Globus pallidus (tissue), 1 donor: ENCODE measurements at places on chromosomes 1 and 21.
A peak's percentile ranks its signal among the peaks of the same experiment; 100 is the strongest.

DNA sequence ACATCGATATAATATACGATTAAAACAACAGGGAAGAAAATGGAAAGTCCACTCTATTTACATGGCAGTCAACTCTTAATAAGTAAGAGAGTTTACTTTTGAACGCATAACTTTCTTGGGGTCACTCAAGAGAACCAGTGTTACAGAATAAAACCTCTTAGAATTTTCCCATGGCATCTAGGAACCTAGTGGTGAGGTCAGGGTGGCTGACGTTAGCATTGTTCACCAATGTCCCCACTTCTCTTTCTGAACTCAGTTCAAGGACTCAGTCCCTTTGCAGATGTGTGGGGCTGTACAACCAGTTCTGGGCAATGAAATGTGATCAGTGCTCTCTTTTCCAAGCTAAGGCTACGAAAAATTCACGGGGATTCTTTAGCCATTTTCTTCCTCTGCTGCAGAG is 2.6 kb upstream of the RNF2 start:
- DNase-seq = no peak

GRCh38 chr1:10961300-10961833 is 51.1 kb upstream of the TARDBP start:
- DNase-seq = no peak

DNA sequence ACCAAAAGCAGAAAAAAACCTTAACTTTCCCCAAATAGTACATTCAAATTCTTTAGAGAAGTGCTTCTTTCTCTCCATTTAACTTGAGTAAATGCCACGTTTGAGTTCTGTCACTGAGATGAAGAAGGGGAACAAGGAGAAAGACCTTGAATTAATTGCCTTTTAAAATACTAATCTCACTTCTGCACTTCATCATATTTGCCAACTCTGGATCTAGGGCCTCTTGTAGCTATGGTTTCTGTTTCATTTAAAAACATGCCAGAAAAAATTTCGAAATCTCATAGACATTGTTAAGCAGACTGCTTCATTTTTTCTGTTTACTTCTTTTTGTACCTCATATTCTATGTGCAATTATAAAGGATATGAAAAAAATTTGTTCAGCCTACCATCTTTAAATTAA is 24.6 kb downstream of the MIXL1 start:
- no peak for DNase-seq

GRCh38 chr1:97108179-97108578 is 386.6 kb downstream of the PTBP2 start:
- no peak for DNase-seq

DNA sequence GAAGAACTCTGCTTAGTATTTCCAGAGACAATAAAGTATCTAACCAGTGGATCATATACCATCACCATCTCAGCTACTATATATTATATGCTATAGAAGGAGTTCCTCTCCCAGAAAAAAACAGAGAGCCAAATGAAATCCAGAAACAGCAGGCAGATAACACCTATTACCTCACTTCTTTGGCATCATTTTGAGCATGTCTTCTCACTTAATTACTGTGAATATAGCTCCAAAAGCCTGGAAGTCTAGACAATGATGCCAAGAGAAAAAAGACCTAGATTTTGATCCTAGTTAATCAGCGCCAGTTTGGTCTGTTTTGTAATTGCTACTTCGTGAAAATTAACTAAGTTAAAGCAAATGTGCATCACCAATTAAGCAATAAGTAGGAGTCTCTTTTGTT is 131.3 kb downstream of the EIF4G3 start:
- no peak for DNase-seq

GRCh38 chr1:52127181-52128180 is 14.4 kb upstream of the ZFYVE9 start:
- DNase-seq = peak; percentile 37

DNA sequence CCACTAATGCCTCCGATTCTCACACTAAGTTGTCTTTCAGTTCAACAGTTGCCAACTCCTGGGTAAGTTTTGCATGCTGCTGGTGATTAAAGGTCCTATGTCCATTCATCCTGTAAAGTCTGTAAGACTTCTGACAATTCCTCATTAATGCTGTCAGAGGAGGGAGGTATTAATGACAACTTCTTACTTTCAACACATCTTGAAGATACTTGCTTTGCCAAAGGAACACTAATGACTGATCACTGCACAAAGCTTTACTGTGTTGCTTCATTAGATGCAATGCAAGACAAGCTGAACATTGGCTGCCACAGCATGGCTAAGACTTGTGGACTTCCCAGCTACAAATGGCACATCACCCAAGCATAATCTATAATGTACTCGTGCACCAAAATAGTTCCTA is 114.6 kb upstream of the PRDX6 start:
- no peak for DNase-seq

GRCh38 chr1:207331354-207332313 is 10.2 kb downstream of the CD55 start:
- no peak for DNase-seq

GRCh38 chr1:93556291-93556690 is 108.4 kb downstream of the FNBP1L start:
- DNase-seq = no peak

DNA sequence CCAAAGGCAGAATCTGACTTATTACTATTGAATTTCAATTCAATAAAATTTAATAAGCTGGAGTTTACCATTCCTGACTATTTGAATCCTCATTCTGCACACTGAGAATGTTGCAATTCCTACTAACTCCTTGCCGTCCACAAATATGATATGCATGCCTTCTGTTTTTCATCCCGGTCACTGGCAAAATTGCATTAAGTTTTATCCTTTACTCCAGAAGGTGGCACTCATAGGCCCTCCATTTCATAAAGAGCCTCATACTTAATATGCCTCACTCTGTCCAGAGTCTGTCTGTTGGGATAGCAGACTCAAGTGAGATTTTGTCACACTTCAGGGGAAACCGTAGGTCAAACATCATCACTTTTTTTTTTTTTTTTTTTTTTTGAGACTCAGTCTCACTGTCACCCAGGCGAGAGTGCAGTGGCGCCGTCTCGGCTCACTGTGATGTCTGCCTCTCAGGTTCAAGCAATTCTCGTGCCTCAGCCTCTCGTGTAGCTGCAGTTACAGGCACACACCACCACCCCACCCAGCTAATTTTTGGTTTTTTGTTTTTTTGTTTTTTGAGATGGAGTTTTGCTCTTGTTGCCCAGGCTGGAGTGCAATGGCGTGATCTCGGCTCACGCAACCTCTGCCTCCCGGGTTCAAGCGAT is 27.3 kb downstream of the F11R start:
- no peak for DNase-seq

GRCh38 chr1:156648496-156648895 is 6.6 kb downstream of the BCAN start:
- no peak for DNase-seq

DNA sequence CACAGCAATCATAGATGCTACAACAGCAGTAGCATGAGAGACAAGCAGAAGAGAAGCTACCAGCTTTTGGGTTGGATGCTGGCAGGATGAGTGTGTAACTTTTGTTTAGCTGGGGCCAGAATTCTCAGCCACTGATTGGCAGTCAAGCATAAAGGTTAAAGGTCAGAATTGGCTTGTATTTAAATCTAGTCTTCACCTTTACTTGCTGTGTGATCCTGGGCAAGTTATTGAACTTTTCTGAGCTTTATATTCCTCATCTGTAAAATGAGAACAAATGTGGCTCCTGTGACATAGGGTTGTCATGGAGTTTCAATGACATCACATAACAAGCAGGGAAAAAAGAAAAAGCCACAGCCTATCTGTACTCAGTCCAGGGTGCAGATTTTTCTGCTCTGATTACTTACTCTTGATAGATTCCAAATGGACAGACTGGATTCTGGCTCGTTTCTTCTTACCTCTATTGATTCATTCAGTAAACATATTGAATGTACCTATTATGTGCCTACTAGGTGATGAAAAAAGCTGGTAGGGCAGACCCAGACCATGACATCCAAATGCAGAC is 2.8 kb upstream of the AZIN2 start:
- DNase-seq = no peak

DNA sequence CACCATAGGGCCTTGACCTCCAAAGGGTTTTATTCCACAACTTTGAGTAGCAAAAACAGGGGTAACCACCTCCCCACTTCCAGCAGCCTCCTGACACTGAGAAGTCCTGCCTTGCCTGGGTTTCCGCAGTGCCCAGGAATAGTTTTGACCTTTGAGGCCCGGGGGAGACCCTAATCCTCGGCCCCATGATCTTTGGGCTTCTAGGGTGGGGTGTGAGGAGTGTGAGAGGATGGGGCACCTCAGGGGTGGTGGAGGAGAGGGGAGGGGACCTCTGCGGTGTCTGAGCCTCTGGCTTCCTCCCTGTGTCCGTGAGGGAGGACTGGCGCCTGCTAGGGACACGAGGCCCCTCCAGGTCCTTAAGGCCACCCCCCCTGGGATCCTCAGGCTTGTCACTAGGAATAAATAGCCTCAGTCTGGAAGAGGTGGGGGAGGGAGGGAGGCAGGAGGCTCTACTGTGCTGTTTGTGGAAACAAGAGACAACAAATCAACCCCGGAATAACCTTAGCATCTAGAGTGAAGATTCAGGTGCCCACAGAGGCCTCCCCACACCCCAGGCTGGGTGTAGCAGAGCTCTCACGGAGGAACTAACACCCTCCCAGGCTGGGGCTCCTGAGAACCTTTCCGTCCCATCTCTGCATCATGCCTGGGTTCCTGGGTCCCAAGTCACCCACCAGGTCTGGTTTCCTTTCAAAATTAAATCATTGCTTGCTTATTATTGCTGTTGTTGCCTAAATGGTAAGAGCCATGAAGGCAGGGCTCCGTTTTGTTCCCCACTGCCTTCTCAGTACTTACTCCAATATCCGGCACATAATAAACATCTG is 904 bp upstream of the FHL3 start:
- DNase-seq = no peak

- DNase-seq = no peak
Observed at GRCh38 chr1:221097479-221098281, 218.4 kb downstream of the HLX start.

GRCh38 chr1:168341483-168341975 is 60.9 kb downstream of the TBX19 start:
- DNase-seq = no peak

- DNase-seq = no peak
Observed at GRCh38 chr1:157119448-157119847, 18.7 kb downstream of the ETV3 start.

GRCh38 chr1:171160639-171161354 is 24.3 kb upstream of the FMO2 start:
- no peak for DNase-seq

GRCh38 chr1:174198202-174198601 is 38.9 kb downstream of the RABGAP1L start:
- DNase-seq = no peak

GRCh38 chr1:203704120-203704519 is 60.9 kb upstream of the LAX1 start:
- DNase-seq = no peak

DNA sequence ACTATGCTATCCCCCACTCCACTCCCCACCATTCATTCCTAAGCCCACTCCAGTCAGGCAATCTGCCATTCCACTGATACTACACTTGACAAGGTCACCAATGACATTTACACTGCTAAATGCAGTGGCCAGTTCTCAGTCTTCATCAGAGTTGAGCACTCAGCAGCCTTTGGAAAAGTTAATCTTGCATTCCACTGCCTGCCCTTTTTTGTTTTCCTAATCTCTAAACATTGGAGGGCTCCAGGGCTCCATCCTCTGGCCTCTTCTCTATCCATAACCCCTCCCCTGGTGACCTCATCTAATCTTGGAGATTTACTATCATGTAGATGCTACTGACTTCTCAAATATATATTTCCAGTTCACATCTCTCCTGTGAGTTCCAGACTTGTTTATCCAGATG is 70.9 kb upstream of the S1PR1 start:
- no peak for DNase-seq

DNA sequence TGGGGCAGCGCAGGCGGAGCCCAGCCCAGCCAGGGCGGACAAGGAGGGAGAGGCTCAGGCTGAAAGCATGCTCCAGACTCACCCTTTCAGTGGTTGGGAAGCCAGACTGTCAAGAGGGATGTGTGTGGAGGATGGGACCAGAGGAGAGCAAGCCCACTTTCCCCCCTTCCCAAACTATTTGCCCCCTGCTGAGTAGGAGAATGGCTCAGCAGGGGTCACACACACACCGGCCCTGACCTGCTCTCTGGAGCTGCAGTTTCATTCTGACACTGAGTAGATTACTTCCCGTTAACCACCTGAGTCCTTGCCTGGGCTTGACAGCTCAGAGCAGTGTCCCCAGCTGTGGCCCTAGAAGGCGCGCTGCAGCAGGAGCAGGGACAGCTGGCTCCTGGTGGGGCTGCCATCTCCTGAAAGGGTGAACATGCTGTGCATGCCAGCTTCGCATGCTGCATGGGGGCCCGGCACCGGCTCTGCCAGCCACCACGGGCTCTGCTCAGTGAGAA is 51.6 kb upstream of the CNTN2 start:
- DNase-seq = peak; percentile 46
